Cortex of kidney (tissue), 1 donor: ENCODE measurements at places on chromosomes 13 and 19.

GRCh38 chr13:89812856-89813255 is 1534.6 kb upstream of the MIR17HG start:
- no peak for DNase-seq

DNA sequence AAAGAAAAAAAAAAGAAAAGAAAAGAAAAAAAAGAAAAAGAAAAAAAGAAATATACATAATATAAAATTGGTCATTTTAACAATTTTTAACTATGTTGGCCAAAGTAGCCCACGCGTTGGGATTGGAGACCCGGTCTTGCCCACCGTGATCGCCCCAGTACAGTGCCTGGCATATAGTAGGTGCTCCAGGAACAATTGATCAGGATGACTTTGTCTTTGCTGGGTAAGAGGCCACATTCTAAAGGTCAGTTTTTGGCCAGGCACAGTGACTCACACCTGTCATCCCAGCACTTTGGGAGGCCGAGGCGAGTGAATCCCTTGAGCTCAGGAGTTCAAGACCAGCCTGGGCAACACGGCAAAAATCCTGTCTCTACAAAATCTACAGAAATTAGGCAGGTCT is 3.8 kb upstream of the ANGPTL4 start:
- DNase-seq, result no peak

GRCh38 chr13:94210816-94211215 is 268.7 kb downstream of the DCT start:
- DNase-seq, result no peak

DNA sequence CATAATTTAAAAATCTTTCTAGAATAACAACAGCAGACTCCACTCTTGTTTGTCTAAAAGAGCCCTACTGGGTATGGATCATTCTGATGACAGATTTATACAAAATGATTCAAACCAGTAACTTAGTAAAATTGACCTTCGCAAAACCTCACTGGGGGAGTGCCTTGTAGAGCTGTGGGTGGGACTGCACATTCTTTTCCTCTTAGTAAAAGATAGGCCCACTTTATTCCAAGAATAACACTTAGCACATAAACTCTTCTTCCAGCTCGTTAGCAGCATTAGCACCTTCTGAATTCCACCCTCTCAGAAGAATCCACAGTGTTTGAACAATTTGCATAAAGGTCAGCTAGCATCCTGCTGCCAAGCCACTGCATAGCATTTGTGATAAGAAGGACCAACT is 106.8 kb downstream of the STOML3 start:
- no peak for DNase-seq

- no peak for DNase-seq
Measured at GRCh38 chr19:7851623-7852500, 21.8 kb downstream of the EVI5L start.

DNA sequence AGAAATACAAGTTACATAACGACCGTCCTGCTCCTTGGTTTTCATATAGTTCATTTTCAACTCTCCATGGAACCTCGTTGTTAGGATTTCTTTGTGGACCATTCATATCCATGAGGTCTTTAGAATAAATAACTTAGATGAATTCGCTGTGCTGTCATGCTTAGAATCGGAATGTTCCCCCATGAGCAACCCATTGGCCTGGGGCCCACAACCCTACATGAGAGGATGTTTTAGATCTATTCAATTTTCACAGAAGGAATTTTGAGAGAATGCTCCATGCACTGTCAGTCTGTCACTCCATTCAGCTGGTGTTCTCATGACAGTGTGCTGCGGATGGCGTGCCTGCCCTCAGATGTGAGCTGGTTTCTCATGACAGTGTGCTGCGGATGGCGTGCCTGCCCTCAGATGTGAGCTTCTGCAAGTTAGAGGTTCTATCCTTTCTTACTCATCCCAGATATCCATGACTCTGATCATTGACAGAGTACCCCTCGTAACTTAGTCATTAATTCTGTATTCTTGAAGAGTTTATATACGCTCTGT is 1193.1 kb downstream of the EFNB2 start:
- no peak for DNase-seq

DNA sequence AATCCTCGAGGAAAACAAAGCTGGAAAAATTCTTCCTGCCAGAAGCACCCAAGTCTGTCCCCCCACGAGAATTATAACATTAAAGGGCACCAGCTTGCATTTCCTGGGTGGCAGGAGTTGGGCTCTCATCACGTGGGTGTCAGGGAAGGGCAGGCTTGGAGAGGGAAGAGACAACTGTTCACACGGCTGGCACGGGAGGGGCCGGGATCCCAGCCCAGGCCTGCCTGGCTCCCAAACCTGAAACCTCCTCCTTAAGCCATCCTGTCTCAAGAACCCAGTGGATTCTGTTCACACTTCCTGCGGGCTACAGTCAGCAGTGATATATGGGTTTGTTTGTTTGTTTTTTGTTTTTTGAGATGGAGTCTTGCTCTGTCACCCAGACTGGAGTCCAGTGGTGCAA is 12.2 kb downstream of the GRIK5 start:
- no peak for DNase-seq

GRCh38 chr13:75373988-75374387 is 108.0 kb downstream of the TBC1D4 start:
- no peak for DNase-seq

GRCh38 chr19:6216996-6217751 is 62.6 kb downstream of the MLLT1 start:
- no peak for DNase-seq

DNA sequence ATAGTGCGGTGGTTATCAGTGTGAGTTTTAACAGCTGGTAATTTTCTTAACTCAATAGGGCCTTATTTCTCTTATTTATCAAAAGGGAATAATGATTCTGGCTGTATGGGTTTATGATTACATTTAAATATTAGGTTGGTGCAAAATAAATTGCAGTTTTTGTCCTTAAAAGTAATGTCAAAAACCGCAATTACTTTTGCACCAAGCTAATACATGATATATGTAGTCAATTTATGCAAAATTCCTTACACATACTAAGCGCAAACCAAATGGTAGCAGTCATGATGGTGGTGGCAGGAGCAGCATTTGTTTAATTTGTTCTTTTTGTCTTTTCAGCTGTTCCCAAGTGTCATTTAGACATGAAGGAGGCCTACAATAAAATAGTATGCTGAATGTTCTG is 1777.1 kb downstream of the OLFM4 start:
- DNase-seq, result no peak

GRCh38 chr19:39379865-39380396 is 11.0 kb downstream of the PAF1 start:
- no peak for DNase-seq

DNA sequence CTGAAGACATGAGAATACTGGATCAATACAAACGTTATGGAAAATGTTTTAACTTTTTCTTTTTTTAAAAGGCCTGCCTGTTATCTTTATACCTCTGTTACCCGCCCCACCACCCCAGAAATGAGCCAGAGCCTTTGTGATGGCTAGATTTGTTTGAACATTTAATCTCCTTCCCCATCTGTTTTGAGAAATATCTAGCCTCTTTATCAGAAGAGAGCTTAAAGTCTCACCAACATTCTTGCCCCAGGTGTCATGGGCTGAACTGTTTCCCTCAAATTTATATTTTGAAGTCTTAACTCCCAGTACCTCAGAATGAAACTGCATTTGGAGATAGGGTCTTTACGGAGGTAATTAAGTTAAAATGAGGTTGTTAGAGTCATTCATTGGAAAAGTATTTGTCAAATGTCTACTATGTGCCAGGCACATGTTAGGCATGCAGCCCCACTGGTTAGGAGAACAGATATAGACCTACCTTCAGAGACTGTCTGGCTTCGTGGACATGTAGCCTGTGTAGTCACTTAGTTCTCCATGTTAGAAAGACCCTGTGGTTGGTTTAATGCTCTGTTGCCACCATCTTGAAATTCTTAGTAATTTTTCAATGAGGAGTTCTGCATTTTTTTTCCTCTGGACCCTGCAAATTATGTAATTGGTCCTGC is 6.3 kb upstream of the RB1 start:
- no peak for DNase-seq

DNA sequence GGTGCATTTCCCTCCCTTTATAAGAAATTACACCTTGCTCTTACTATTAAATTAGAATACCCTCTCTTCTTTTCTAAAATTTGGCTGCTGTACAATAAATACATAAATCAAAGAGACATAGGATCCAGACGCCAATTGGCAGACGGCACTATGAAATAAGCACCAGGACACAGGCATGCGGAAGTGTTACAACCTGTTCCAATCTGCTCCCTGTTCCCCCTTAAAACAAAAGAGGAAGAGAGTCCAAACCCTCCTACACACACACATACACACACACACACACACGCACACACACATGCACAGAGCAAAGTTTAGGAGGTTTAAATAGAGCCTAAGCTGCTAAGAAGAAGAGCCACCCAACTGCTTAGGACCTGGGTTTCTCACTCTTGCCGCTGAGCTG is 75.6 kb upstream of the ZNF507 start:
- no peak for DNase-seq

DNA sequence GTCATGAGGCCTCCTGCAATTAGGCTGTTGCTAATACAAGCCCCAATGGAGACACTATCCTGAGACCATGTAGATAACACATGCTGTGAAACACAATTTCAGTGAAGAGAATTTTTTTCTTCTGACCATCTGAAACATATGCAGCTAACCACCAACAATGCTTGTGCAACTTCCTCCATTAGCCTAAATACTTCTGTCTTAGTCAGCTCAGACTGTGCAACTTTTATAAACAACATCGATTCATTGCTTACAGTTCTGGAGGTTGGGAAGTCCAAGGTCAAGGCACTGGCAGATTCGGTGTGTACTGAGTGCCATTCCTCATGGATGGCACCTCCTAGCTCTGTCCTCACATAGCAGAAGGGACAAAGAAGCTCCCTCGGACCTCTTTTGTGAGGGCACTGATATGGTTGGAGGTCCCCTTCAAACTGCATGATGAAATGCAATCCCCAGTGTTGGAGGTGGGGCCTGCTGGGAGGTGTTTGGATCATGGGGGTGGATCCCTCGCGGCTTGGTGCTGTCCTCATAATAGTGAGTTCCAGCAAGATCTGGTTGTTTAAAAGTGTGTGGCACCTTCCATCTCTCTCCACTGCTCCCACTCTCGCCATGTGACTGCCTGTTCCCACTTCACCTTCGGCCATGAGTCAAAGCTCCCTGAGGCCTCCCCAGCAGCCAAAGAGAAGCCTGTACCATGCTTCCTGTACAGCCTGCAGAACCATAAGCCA is 27.7 kb downstream of the STK24 start:
- DNase-seq, result no peak

- DNase-seq, result no peak
Measured at GRCh38 chr19:58382997-58383603, 2.3 kb upstream of the ZNF837 start.

DNA sequence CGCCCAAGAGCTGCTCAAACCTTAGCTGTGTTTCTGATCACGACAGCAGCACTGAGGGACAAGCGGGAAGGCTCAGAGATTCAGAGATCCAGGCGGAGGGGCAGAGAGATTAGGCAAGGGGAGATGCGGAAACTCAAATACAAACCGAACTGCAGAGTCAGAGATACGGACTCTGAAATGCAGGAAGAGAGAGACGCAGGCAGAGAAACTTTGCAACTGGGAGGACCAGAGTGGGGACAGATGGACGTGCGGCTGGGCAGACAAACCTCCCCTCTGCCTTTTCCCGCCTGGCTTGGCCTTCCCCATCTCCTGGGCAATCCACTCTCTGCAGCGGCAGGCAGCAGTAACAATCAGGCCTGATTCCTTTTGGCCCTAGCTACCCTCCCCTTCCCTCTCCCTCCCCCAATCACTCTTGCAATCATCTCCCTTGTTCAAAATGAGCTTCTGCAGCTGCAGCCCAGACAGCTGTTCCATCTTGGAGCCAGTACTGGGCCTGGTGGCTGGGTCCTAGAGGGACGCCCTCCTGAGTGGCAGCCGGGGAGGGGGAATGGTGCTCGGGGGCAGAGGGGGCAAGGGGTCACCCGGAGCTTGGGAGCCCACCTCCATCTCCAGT is 29.7 kb downstream of the OLFM2 start:
- no peak for DNase-seq

DNA sequence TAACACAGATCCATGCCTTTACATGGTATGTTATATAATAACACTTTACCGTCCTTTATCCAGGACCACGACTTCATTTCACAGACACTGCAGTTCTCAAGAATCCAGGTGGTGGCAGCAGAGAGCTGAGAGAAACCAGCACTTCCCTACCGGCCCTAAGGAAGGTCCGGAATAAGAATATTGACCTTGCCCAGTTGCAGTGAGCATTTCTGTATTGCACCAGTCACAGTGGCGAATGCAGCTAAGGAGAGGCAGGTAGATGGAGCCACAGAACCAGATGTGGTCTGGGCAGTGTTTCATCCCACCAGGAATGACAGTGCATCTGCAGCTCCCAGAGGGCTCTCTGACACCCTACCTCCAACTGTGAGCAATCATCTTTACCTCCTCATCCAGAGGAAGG is 44.6 kb downstream of the ZNF787 start:
- DNase-seq, result no peak

DNA sequence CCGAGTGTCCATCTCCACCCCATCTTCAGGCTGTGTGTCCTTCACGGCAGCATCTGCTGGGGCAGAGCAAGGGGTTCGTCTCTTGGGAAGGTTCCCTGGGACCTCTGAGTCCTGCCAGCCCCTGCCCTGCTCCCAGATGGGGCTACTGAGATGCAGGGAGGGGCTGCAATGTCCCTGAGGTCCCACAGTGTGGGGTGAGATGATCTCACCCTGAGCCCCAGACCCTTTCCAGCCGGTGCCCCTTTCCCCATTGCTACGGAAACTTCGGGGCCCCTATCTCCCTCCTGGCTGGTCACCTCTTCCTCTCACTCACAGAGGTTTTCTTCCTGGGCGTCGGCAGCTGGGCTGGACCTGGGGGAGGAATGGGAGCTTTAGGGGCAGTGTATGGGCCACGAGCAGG is 5.0 kb downstream of the LILRB2 start:
- no peak for DNase-seq

DNA sequence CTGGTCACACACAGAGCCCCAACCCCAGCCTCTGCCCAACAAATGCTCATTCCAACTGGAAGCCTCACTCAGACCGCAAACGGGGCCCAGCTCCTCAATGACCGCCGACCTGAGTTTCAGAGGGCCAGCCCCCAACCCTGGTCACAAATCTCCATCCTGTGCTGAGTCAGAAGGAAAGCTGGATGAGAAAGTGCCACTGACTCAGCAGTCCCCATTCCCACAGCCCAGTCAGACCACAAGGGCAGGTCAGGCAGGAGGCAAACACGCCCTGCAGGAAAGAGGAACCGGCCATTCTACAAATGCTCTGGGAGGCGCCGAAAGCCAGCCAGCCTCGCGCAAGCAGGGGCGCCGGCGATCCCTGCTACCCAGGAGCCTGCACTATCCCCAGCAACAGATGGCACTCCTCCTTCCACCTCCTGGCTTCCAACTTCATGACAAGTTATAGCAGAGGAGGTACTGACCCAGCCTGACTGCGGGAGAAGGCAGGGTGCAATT is 14.1 kb upstream of the PRKD2 start:
- DNase-seq, result no peak

GRCh38 chr19:32909257-32909656 is 39.7 kb upstream of the SLC7A9 start:
- no peak for DNase-seq

- DNase-seq, result no peak
Measured at GRCh38 chr19:5026706-5027273, 57.9 kb downstream of the KDM4B start.

- no peak for DNase-seq
Measured at GRCh38 chr19:8126008-8126407, 23.4 kb downstream of the FBN3 start.
